ENCODE measurements at places on chromosomes 12 and 14.

DNA sequence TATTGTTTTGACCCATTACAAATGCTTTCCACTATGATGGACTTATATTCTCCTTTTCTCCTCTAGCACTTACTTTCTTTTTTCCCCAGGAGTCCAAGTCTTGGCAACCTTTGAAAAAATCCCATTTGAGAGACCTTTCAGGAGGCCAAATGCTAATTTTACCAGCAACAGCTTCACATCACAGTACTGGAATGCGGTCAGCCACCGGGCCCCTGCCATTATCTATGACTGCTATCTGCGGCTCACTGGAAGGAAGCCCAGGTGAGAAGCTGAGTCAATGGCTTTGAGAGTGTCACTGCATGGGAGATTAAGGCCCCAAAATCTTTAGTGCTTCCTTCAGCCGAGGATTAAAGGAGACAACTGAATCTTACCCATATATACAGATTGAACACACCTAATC is 64.2 kb downstream of the ERGIC2 start:
- DNase-seq: no peak

GRCh38 chr12:131530422-131530821 is 180.5 kb upstream of the SFSWAP start:
- no peak for DNase-seq

GRCh38 chr12:34402899-34403705 is 380.8 kb downstream of the ALG10 start:
- no peak for DNase-seq

GRCh38 chr12:114911196-114911595 is 227.2 kb upstream of the TBX3 start:
- no peak for DNase-seq

Data from LHCN-M2 (cell line).